ENCODE measurements at places on chromosomes 12 and 14.

DNA sequence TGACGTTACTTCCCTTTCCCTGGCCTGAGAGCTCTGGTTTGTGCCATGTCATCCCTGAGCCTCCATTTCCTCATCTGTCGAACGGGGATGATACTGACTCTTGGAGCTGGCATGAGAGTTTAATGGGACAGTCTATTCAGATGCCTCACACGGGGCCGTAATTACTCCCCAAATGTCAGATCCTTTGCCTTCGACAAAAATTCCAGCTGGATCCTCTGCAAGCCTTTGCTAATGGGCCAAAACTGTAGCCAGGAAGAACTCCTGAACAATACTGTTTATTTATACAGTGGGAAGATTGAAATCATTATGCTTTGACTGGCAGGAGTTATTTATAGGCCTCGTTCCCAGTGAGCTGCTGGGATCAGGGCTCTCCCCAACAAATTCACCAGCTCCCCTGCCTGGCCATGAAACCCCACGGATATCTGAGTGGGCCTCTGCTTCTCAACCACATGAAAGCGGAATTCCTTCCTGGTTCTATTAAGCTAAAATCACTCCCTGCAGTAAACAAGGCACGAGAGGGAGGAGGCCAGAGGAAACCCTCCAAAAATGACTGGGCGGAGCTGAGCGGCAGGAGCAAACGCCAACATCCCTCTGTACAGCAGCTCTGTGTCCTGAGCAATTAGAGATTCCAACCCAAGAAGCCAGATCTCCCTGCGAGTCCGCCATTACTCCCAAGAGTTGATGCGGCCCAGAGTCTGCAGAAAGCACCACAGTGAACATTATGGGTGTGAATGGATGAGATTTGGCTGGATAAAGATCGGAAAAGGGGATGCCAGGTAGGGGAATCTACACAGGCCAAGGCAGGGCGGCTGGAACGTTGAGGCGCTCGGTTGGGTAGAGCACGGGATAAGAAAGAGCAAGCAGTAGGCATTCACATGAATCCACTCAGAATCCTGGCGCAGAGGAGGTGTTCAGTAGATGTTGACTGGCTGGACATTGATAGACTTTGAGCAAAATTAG, 326.1 kb downstream of the BCL11B start:
- DNase-seq: no peak

- DNase-seq: no peak
Measured at GRCh38 chr12:65649126-65649525, 175.2 kb upstream of the HMGA2 start.

GRCh38 chr14:21486640-21487087, 9.7 kb downstream of the TOX4 start:
- DNase-seq: no peak

GRCh38 chr12:65603438-65604351, 220.6 kb upstream of the HMGA2 start:
- no peak for DNase-seq

DNA sequence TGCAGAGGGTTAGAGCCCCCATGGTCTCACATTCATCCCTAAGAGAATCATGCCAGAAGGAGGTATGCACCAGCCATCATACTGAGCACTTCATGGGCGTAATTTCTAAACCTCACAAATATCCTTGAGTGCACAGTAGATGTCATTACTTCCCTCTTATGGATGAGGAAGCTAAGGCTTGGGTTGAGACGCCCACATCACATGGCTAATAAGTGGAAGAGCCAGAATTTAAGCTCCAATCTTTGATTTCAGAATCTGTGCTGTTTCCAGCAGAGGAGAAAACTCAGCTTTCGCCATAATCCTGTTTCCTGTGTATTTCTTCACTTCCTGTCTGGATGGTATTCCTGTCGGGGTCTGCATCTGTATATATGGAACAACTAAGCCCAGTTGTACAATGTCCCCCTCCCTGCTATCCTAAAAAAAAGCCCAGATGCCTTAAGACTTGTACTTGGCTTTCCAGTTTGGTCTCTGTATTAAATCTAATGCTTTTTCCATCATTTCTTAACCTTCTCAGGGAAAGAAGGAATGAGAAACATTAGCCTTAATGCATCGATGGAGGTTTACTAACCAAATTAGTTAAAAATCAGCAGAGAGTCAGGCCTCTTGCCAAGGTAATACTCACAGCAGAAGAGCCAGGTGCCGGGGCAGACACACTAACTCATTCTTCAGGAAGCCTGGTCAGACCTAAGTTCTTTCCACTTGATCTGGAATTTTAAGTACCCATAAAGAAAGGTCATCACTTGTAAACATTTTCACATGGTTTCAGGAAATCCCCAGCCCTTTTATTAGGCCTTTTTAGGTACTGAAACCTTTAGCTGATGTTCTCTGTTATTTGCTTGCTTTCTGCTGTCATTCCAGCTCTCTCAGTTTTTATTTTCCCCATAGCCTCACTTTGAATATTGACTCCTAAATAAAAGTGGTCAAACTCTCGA, 5.3 kb downstream of the ISCU start:
- no peak for DNase-seq

DNA sequence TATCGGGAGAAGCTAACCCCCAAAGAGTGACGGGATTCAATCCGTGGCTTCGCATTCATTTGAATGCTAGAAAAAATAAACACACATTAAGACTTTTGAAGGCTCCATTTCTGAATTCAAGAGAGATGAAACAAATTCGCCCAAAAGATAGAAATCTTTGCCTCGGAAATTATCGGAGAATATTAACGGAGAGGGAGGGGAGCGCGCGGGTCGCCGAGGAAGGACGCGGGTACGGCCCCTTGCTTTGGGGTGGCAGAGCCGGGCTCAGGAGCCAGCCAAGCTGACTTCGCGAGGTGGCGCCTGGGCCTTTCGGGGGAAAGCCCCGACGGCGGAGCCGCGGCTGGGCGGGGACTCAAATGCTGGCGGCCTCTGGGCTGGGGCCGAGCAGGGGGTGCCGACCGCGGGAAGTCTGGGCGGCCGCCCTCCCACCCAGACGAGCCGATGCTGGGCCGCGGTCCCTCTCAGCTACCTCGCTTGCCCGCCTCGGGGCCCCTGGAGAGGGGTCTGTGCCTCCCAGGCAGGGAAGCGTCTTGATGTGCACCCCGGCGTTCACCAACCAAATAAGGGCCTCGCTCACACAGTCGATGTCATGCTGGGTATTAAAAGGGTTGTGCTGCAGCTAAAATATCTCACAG, 14.7 kb downstream of the NKX2-1 start:
- no peak for DNase-seq

GRCh38 chr14:33404054-33404453, 465.4 kb downstream of the NPAS3 start:
- DNase-seq: no peak

DNA sequence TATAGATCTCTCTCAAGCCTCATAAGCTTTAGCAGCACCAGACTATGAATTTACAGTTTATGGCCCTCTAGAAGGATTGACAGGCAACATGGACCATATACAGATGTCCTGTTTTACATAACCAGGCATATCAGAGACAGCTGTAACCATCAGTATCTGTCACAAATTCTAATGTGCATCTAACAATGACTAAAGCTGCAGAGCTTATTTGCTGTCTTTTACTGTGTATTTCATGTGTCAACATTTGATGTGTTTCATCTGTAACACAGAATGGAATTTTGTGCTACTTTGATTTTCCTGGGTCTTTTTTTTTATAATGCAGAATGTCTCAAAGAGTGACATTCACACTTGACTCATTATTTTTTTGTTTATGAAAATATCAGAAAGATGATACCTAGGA, 348.3 kb downstream of the SLC16A7 start:
- no peak for DNase-seq

GRCh38 chr12:56591126-56591525, 39.0 kb downstream of the BAZ2A start:
- DNase-seq: no peak

GRCh38 chr14:51873221-51873893, 12.9 kb downstream of the GNG2 start:
- peak; percentile 55 for DNase-seq

GRCh38 chr14:87321548-87321947, 671.4 kb downstream of the GALC start:
- no peak for DNase-seq

- DNase-seq: no peak
Measured at GRCh38 chr12:120093592-120094355, 22.8 kb downstream of the RAB35 start.

- no peak for DNase-seq
Measured at GRCh38 chr12:70853326-70853725, 67.2 kb downstream of the PTPRR start.

- DNase-seq: no peak
Measured at GRCh38 chr12:29346769-29347421, 34.1 kb downstream of the ERGIC2 start.

DNA sequence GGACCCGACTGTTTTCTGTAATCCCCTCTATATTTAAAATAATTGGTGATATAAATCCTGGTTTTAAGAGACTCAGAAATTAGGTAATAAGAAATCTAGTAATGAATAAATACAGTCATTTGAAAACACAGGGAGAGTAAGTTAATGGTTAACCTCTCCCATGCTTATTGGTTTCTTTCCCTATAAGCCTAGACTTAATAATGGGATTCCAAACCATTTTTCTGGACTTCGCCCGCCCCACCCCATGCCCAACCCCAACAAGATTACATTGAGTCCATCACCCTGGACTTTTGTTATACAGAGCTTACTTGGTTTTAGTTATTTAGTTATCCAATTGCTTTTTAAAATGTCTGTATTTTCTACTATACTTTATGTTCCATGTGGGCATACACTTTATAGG, 98.7 kb downstream of the WIF1 start:
- no peak for DNase-seq

All from activated CD4-positive, alpha-beta T cell treated with anti-CD3 and anti-CD28 coated beads, Interleukin-2, amount 50 U/mL, for 24 hours (primary cell).